ENCODE measurements at places on chromosomes 12 and 14.

DNA sequence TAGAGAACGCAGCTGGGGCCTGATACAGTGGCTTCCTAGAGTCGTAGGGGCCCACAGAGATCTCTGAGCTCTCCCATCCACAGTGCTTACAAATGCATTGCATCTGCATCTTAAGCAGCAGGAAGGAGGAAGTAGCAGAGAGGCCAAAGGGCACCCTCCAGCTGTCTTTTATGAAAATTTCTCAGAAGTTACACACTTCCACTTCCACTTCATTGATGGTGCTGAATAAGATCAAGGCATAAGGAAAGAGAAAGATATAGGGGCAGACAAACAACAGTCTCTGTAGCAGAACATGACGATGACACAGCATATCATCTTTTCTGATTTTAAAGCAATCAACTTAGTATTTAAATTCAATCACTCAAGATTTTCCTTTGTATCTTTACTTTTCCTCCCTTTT is 51.6 kb upstream of the ABCC9 start:
- no peak for DNase-seq

DNA sequence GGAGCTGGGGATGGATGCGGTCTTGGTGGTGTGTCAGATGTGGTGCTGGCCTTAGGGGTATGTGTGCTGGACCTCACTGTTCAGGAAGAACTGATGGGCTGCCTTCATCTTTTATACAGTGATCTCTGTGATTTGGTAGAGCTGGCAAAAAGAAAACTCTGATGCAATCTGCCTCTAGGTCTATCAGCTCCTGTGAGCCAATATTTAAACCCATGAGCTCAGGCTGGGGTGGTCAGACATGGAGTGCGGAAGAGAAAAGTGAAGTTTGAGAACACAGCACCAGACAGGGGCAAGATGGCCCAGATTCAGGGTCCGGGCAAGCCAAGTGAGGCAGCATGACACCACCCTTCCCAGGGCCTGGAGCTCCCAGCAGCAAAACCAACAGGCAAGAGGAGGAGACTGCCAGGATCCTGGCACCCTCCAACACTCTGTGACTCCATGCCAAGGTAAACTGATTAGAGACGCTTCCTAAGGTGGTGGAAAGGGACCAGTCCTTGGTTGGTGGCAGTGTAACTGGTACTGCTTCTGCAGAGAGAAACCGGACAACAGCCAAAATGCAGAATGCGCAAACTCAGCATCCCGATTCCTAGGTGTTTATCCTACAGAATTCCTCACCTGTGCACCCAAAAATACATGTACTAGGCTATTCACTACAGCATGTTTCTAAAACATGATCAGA is 82.3 kb downstream of the CHGA start:
- DNase-seq = no peak

DNA sequence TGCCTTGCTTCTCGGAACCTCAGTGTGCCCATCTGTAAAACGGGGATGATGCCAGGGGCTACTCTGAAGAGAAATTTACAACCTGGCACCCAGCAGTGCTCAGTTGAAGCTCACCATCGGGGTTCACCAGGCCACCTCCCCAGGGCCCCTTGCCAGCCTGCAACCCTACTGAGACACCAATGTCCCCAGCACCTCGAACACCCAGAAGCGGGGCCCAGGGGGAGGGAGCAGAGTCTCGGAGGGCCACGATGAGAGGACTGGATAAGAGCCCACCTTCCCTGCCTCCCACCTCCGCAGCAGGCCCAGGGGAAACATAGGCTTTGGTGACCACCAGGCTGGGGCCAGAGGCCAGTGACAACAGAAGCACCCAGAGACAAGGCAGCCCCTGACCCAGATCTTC is 22.4 kb downstream of the NCOR2 start:
- DNase-seq = no peak

DNA sequence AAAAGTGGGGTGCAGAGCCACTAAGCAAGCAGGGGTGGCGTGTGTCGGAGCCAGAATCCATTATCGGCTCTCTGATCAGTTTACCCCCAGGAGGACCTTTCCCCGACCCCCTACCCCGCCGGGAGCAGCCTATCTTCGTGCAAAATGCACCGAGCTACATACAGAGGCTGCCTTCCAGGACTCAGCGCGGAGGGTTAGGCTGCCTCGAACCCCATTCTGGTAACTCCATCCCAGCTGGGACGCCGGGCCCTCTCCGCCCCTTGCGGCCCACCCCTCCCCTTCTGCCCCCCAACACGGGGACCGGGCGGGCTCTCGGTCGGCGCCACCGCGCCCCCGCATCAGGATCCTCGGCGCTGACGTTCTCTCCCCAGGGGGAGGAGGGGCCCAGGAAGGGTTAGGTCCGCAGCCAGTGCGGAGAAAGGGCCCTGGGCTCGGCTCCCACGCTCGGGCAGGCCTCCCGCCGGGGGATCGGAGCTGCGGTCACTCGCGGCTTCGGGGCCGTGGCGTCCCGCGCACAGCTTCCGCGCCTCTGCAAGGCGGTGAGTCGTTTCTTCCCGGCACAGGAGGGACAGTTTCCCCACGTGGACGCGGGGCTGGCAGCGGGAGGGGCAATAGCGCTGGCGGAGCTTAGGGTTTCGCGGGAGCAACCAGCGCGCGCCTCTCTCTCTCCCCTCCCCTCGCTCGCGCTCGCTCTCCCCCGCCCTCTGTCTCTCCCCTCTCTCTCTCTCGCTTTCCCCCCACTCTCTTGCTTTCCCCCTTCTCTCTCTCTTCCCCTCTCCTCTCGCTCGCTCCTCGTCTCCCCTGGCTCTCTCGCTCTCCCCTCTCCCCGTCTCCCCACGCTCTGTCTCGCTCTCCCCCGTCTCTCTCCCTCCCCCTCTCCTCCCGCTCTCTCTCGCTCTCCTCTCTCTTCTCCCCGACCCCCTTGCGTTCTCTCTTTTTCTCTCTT is 12.5 kb upstream of the MAP3K9 start:
- peak; percentile 36 for DNase-seq

- no peak for DNase-seq
Measured at GRCh38 chr12:32949815-32950214, 53.2 kb upstream of the PKP2 start.

GRCh38 chr12:65960820-65961189 is 136.5 kb downstream of the HMGA2 start:
- DNase-seq = no peak

GRCh38 chr14:99127651-99128167 is 144.3 kb downstream of the BCL11B start:
- DNase-seq = peak; percentile 86

DNA sequence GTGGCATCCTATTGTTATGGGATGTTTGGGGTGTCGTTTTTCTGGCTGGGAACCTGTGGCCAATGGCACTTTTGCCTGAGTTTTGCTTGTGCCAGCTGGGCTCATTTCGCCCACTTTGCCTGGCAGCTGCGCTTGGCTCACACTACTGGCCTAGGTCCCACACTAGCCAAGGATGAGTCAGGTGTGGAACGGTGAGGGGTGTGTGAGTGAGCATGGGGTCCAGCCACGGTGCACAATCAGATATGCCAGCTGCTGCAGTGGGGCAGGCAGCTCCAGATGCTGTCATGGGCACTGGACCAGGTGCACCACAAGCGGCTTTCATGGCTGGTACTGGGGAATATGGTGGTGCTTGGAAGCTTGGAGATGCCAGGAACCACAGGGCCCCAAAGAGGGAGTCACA is 21.5 kb downstream of the TRHDE start:
- DNase-seq = no peak

DNA sequence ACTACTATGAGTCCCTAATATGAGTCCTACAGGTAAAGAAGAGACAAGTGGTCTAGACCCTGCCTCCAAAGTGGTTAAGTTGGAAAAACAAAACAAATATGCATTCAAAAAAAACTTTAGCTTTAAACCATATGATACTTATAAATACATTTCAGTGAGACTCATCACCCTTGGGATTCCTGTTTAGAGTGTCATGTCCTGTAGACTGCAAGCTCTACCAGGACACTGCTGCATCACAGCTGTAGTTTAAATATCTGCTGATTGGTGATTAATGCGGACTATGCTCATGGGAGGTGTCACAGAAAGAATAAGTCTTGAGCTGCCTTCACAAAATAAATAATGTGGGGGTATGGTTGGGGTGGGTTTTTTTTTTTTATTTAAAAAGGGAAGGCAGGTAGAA is 8.8 kb upstream of the LGR5 start:
- peak; percentile 85 for DNase-seq
